Substantia nigra (tissue), 51 donors: ENCODE measurements at places on chromosomes 6 and 20.

- DNase-seq: no peak
Observed at GRCh38 chr6:144259986-144260385, 25.1 kb upstream of the UTRN start.

DNA sequence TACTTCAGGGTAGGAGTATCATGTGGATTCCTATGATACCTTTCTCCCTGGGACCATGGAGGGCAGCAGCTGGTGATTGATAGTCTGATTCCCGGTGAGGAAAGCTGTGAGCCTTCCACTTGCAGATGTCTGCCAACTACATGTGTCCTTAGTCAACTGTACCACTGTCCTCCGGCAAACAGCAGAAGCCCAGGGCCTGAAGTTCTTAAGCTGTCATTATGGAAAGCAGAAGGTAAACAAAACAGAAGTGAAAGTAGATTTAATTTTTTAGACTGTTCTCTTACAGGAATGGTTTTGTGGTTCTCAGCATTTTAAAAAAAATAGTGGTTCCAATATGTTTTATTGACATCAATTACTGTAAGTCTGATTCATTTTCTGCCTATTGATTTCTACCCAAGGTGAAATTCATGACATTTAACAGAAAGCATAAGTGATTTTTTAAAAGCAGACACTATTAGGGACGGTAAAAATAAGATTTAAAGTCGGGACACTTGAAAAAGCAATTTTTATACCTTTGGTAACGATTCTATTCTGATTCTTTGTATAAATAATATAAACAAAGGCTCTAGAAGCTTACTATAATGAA is 36.6 kb downstream of the PTPN1 start:
- DNase-seq: no peak

DNA sequence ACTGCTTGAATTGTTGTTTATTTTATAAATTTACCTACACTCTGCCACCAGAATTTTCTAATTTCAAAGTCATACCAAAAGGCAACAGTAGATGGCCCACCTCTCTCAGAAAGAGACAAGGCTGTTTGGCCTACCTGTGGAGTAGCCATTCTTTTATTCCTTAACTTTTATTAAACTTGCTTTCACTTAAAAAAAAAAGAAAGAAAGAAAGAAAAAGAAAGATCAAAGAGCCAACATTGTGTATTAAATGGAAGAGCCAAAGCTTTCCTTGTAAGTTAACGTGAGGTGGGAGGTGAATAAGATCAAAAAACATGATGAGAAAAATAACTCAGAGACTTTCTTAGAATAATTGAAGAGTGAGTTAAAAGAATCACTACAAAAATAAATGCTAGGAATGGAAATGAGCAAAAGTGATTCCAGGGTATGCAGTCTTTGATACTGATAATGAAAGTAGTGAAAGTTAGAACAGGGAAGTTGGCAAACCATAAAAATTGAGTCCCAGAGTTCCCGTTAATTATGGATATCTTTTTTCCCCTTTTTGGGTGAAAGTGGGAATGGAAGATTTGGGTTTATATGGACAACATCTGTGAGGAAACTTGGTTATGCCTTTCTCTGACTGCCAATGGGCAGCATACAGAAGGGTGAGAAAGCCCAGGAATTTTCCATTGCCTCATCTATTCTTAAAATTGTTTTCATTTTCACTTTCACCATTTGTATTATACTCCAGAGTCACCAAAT is 35.9 kb upstream of the MYB start:
- DNase-seq: no peak

DNA sequence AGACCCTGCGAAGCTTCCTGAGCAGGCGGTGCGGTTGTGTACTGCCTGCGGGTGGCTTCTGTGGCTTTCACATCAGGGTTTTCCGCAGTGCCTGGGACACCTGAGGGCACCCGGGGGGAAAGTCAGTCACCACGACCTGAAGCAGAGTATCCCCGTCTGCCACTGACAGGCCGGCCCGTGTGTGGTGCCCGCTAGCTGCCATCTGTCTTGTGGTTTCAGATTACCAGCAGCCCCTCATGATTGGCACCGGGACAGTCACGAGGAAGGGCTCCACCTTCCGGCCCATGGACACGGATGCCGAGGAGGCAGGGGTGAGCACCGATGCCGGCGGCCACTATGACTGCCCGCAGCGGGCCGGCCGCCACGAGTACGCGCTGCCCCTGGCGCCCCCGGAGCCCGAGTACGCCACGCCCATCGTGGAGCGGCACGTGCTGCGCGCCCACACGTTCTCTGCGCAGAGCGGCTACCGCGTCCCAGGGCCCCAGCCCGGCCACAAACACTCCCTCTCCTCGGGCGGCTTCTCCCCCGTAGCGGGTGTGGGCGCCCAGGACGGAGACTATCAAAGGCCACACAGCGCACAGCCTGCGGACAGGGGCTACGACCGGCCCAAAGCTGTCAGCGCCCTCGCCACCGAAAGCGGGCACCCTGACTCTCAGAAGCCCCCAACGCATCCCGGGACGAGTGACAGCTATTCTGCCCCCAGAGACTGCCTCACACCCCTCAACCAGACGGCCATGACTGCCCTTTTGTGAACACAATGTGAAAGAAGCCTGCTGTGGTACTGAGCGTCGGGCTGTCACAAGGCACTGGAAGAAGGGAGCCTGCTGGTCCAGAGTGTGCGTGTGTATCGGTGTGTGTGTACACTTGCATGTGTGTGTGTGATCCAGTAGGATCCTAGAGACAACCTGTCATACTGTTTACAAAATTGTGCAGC is 54.4 kb downstream of the GOPC start:
- peak; percentile 76 for DNase-seq

DNA sequence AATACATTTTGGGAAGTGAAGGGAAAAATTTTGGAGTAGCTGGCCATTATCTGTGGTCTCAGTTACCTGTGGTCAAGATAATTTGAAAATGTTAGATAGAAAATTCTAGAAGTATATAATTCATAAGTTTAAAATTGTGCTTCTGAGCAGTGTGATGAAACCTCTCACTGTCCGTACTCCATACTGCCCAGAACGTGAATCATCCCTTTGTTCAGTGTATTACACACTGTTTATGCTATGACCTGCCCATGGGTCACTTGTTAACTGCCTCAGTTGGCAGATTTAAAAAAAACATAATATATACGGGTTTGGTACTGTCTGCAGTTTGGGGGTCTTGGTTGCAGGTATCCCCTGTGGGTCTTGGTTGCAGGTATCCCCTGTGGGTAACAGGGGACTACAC is 4.1 kb upstream of the CALHM5 start:
- DNase-seq: no peak

DNA sequence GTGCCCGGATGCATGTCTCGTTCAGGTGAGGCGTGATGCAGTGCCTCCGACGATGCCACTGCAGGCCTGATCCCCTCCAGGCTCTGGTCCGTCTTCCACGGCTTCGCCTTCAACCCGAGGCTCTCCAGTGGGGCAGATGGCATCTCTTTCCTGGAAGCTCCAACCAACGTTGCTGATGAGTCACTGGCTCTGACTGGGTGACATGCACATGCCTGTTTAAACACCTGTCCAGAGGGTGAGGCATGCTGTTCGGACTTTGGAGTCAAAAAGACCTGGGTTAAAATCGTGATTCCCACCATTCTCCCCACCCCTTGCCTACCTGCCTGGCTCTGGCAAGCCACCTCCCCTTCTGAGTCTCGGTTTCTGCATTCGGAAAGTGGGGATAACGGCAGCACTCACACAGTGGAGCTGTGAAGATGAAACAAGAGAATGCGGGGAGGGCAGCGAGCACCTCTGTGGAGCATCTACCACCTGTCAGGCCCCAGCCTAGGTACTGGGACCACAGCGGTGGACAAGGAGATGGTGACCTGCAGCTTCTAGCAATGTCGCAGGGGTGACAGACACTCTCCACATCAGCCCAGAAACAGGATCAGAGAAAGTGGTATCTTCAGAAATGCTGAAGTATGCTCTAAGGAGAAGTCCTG is 8.5 kb upstream of the EDN3 start:
- no peak for DNase-seq

- DNase-seq: no peak
Observed at GRCh38 chr6:136470044-136470443, 80.2 kb downstream of the MAP7 start.

- DNase-seq: no peak
Observed at GRCh38 chr20:9172851-9173250, 104.0 kb downstream of the PLCB4 start.

GRCh38 chr6:38080360-38080759 is 260.8 kb downstream of the ZFAND3 start:
- no peak for DNase-seq

GRCh38 chr6:15538106-15538505 is 124.7 kb downstream of the DTNBP1 start:
- DNase-seq: no peak

GRCh38 chr20:33061658-33062028 is 7.9 kb downstream of the BPIFB3 start:
- no peak for DNase-seq

DNA sequence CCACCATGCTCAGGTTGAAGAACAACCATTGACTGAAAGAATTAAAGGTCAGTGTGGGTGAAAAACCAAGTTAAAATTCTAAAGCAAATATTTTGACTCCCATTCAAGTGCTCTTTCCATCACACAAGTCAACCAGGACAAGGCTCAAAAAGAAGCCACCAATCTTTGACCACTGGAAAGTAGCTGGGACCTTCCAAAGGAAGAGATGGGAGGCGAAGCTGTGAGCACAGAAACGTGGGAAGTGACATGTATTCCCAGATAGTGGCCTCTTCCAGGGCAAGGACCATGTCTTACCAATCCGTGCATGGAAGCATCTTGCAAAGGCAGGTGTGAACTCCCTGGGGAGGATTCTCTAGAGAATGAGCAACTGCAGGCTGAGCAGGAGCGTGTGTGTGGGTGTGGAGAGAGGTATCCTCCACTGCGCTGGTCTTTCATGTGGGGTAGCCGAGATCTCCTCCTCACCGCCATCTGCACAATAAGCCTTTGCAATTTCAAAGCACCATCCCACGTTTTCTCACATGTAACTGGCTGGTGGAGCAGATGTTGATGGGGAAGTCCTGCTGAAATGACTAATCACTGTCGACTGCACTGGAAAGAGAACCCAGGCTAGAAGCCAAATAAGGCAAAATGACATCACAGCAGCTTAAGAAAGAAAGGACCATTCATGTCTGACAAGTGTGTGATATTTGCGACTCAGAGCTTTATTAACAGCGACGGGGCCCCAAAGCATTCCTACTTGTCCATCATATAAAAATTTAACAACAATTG is 189.4 kb upstream of the RREB1 start:
- DNase-seq: no peak

- DNase-seq: peak; percentile 93
Observed at GRCh38 chr6:68634726-68635411, at the start of gene ADGRB3. Gene ADGRB3 (plus strand): TSS chr6:68635282. CDS start chr6:68638676, 3,394 bp downstream.

- DNase-seq: no peak
Observed at GRCh38 chr6:138563650-138564049, 64.4 kb upstream of the NHSL1 start.

GRCh38 chr6:69732640-69733039 is 64.2 kb downstream of the LMBRD1 start:
- no peak for DNase-seq

DNA sequence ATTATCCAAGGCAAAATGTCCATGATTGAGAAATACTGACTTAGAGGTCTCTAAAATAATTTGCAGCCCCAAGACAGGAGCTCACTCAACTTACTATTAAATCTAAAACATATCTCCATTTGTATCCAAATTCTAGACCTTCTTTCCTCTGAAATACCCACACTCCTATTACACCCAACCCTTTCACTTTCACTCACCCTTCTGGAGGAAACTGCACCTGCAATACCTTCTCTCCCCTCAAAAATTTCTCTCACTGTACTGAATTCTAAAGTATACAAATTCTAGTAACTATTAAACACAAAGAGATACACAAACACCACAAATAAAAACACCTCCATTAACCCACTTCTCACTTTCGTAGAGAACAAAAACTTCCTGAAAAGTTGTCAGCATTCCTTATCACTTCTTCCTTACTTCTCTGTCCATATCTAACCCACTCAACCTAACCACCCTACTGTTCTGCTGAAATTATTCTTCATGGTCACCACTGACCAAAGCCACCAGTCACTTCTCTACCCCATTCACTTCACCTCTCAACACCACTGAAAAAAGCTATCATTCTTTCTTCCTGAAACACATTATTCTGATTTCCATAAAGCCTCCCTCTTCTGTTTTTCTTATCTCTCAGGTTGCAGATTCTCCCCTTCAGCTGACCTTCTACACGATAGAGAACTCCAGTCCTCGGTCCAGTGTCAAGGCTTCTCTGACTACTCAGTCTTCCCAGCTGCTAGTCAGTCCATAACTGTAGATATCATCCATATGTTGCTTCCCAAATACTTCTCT is 12.0 kb downstream of the LMBRD1 start:
- no peak for DNase-seq

DNA sequence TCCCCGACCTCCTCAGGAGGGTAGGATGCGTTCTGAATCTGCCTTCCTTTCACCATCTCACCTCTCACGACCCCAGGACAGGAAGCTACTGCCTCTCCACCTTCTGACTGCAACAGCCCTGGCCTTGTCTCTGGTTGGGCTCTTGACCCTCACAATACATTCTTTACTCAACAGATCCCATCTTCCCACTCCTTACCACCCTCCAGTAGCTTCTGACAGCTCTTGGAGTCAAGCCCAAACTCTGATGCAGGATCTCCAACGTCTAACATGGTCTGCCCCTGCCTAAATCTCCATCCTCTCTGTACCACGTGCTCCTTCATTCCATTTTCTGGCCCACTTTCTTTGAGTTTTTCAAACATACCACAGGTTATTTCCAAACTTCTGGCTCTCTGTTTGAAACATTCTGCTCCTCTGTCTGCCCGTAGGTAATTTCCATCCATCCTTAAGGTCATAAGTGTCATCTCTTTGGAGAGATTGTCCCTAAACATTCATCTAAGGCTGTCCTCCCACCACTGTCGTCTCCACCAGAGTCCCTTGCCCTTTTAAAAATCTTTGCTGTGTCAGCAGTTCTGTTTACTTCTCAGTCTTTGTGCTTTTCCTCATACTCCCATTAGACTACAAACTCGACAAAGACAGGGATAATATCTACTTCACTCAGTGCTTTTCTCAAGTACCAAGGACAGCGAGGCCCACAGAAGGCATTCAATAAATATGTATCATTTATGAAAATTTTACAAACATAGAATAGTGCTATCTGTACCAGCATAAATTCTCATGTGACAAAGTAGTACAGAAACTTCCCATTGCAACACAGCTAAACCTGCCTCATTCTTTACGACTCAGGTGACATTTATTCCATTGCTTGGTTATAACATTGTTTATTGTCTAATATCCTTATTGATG is 73.6 kb downstream of the BCAS1 start:
- no peak for DNase-seq

DNA sequence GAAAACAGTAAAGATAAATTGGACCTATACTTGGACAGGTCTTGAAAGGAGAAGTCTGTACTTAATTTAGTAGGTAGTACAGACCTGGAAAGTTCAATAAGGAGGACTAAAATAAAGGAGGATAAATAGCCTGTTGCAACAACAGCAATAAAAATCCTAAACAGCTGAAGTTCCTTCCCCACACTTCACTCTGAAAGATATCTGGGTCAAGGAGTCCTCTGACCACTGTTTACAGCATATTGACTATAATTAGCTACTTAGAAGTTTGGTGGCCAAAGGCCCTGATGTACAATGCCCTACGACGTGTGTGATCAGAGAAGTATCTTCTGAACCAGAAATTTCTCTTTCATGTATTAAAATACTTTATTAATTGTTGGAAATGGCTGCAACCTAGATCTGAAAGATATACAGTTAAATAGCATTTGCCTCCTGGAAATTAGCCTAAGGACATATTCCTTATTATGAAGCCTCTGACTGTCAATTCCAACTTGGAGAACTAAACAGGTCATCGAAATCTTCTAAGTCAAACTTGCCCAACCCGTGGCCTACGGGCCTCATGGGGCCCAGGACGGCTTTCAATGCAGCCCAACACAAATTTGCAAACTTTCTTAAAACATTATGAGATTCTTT is 82.8 kb downstream of the KIF13A start:
- DNase-seq: no peak
